Activated CD4-positive, CD25-positive, alpha-beta regulatory T cell treated with anti-CD3 and anti-CD28 coated beads, Interleukin-2, amount 50 U/mL, for 24 hours (primary cell): ENCODE measurements at places on chromosomes 13 and 19.

- no peak for ATAC-seq
These were observed 46.0 kb downstream of the RGCC start for GRCh38 chr13:41503356-41503755.

- ATAC-seq = no peak
These were observed 8.2 kb downstream of the FXYD5 start for GRCh38 chr19:35162471-35163326.

- ATAC-seq = no peak
These were observed 17.0 kb downstream of the RAB3D start for GRCh38 chr19:11322269-11323024.

- no peak for ATAC-seq
These were observed 39.2 kb downstream of the STK24 start for GRCh38 chr13:98537740-98538139.

- ATAC-seq = no peak
These were observed 2521.1 kb downstream of the PCDH9 start for GRCh38 chr13:64709079-64709478.

DNA sequence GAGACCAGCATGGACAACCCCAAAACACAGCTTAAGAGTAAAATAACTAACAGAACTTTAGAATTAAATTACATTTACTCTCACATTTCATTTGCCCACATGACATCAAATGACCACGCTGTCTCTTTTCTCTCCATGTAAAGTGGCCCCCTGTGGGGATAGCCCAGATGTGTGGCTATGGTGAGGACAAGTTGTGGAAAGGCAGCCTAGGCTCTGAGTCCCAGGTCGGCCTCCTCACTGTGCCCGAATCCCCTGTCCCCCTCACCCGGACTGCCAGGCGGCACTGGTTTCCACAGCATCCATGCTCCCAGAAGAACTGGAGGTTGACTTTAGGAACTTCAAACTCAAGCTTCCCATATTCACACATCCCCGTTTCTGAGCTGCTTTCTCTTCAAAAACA lies 111.8 kb upstream of the UQCRFS1 start:
- no peak for ATAC-seq

DNA sequence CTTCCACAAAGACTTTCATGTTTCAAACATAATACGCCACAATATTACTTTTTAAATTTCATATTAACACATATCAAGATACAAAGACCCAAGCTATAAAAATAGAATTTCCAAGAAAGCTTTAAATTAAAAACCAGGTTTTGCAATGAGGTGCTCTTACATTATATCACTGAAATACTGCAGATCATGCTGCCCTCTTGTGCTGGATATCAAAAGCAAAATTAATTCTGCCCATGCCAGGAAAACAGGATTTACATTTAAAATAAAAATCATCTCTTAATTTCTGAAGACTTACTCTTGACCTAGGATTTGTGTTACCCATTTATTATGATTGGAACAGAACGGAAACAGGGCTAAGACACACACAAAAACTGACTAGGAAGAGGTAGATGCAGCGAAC lies 145.0 kb downstream of the ABCC4 start:
- no peak for ATAC-seq

DNA sequence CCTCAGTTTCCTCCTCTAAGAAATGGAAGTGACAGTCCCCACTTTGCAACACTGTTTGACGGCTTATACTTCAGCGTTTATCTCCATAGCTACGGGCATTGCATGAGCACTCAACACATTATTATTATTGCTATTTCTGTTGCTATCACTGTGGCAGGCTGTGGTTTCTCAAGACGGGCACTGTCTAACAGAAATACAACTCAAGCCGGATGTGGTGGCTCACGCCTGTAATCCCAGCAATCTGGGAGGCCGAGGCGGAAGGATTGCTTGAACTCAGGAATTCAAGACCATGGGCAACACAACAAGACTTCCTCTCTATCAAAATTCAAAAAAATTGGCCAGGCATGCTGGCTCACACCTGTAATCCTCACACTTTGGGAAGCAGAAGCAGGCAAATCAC lies 4.9 kb upstream of the ZSWIM4 start:
- ATAC-seq = no peak

DNA sequence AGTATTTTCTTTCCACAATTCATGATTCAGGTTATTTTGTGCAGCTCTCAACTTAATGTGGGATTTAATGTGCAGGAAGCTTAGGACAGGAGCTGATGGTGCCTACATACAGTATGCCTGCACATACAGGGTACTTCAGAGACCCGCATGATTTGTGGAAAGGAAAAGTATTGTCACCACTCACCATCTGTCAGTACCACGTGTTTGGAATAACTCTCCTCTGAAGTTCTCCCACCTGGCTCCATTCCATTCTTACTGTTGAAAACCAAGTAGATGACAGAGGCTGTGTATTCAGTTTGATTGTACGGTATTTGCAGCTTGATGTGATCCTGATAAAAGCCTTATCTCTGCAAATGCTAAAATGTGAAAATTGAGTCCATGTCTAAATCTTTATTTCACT lies 85.7 kb downstream of the ZAR1L start:
- no peak for ATAC-seq

DNA sequence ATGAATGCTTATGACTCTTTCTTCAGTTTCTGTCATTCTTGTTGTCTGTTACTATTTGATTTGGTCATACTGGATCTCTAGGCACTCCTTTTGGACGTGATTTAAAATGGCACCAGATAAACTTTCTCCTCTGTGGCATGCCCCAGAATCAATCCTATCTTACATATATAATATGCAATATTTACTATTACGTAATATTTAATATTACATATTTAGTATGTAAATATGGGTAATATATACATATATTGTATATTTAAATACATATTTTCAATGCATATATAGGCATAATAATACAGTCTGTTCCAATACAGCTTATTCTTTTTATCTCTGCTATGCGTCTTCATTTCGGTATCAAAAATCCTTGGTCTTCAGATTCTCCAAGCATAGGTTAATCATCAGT lies 104.4 kb upstream of the PRR20A start:
- ATAC-seq = no peak

- ATAC-seq = no peak
These were observed 25.0 kb downstream of the KBTBD6 start for GRCh38 chr13:41107584-41108014.

GRCh38 chr13:102035969-102036368 lies 365.9 kb downstream of the FGF14 start:
- no peak for ATAC-seq

DNA sequence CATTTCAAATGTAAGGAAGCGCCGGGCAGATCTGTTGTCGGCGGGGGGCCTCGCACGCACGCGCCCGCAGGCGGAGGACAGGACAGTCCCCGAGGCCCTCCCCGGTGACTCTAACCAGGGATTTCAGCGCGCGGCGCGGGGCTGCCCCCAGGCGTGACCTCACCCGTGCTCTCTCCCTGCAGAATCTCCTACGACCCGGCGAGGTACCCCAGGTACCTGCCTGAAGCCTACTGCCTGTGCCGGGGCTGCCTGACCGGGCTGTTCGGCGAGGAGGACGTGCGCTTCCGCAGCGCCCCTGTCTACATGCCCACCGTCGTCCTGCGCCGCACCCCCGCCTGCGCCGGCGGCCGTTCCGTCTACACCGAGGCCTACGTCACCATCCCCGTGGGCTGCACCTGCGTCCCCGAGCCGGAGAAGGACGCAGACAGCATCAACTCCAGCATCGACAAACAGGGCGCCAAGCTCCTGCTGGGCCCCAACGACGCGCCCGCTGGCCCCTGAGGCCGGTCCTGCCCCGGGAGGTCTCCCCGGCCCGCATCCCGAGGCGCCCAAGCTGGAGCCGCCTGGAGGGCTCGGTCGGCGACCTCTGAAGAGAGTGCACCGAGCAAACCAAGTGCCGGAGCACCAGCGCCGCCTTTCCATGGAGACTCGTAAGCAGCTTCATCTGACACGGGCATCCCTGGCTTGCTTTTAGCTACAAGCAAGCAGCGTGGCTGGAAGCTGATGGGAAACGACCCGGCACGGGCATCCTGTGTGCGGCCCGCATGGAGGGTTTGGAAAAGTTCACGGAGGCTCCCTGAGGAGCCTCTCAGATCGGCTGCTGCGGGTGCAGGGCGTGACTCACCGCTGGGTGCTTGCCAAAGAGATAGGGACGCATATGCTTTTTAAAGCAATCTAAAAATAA lies 18.2 kb downstream of the IL17D start:
- peak; percentile 17 for ATAC-seq

GRCh38 chr19:44539236-44539826 lies 9.9 kb upstream of the CEACAM20 start:
- no peak for ATAC-seq

- ATAC-seq = no peak
These were observed 1.1 kb downstream of the TNNI3 start for GRCh38 chr19:55156202-55157063.
